H1 (cell line): ENCODE measurements at places on chromosomes 1 and 21. TPM values are rescaled to one million over a fixed set of nuclear protein-coding genes. Genes with fewer than 3 reads are reported as not detected.

KCNJ15 gene
- total RNA-seq = not detected in 2 replicates

KCNC4 gene
- total RNA-seq = 11.2 TPM in 2 replicates

NBPF6 gene
- total RNA-seq = not detected in 2 replicates

RAB3B gene
- 36.8 and 37.3 TPM in 2 replicates for total RNA-seq

ILDR2 gene
- total RNA-seq = 0.86 and 1.5 TPM in 2 replicates

CD1B gene
- total RNA-seq = not detected in 2 replicates

GBP6 gene
- not detected in 2 replicates for total RNA-seq

CFAP74 gene
- 0.20 and 0.33 TPM in 2 replicates for total RNA-seq

TTC22 gene
- total RNA-seq = 1.1 and 1.6 TPM in 2 replicates

HPCAL4 gene
- total RNA-seq = 0.46 and 0.54 TPM in 2 replicates

PIGC gene
- 20.8 and 21.0 TPM in 2 replicates for total RNA-seq

FCER1A gene
- not detected in 2 replicates for total RNA-seq

MTMR11 gene
- total RNA-seq = 3.5 and 4.8 TPM in 2 replicates

SIM2 gene
- total RNA-seq = 0.26 and 0.34 TPM in 2 replicates

E2F2 gene
- total RNA-seq = 6.1 and 7.0 TPM in 2 replicates

OR2T33 gene
- not detected in 2 replicates for total RNA-seq

HUNK gene
- 10.2 and 16.7 TPM in 2 replicates for total RNA-seq

CORT gene
- total RNA-seq = 0.30 and 0.38 TPM in 2 replicates

GUCA2B gene
- not detected in 2 replicates for total RNA-seq

RYR2 gene
- 4.4 and 4.7 TPM in 2 replicates for total RNA-seq

SDC3 gene
- total RNA-seq = 26.8 and 27.0 TPM in 2 replicates

OR6K3 gene
- total RNA-seq = not detected in 2 replicates

SPRR3 gene
- not detected in 2 replicates for total RNA-seq

STIL gene
- total RNA-seq = 25.1 and 26.5 TPM in 2 replicates

FAM167B gene
- total RNA-seq = 3.2 and 3.9 TPM in 2 replicates

HHIPL2 gene
- not detected in 2 replicates for total RNA-seq

SPRR5 gene
- not detected in 2 replicates for total RNA-seq

IRF2BP2 gene
- total RNA-seq = 67.5 and 68.9 TPM in 2 replicates

NECTIN4 gene
- total RNA-seq = 0.19 and 0.29 TPM in 2 replicates

ALDH4A1 gene
- 29.4 and 30.3 TPM in 2 replicates for total RNA-seq

FAM72B gene
- 19.0 and 20.7 TPM in 2 replicates for total RNA-seq

FCRL3 gene
- total RNA-seq = not detected in 2 replicates

REN gene
- total RNA-seq = not detected in 2 replicates

CLEC20A gene
- not detected in 2 replicates for total RNA-seq

PGLYRP3 gene
- not detected in 2 replicates for total RNA-seq
